ENCODE measurements at places on chromosomes 3 and 15.

GRCh38 chr15:39743611-39744010 is 39.0 kb downstream of the FSIP1 start:
- no peak for DNase-seq

DNA sequence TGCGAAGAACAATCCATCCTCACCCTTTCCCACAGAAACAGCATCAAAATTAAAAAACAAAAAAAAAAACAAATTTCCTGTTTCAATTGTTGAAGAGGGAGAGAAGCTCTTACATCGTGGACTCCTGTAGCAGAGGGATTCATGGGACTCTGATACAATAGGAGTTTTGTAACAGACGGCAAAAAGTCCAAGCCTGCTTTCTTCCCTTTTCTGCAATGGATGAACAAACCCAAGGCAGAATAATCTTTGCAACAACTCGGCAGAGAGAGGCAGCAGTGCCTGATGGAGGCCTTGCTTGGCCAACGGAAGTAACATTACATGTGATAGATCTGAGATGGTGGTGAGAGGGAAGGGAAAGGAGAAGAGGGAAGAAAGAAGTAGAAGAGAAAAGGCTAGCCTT is 26.9 kb downstream of the CCR4 start:
- DNase-seq = no peak

- DNase-seq = no peak
Observed at GRCh38 chr15:78365917-78366316, 25.8 kb downstream of the CRABP1 start.

DNA sequence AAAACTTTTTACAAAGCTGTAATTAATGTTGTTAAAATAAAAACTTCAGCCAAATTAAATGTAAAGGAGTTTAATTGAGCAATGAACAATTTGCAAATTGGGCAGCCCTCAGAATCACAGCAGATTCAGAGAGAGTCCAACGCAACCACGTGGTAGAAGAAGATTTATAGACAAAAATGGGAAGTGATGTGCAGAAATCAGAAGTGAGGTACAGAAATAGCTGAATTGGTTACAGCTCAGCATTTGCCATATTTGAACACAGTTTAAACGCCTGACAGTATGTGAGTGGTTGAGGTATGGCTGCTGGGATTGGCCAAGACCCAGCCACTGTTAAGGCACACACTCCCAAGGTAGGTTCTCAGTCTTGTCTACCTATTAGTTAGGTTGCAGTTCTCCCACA is 14.4 kb upstream of the PLA2G4D start:
- DNase-seq = no peak

GRCh38 chr15:42919308-42919707 is 1.3 kb downstream of the TTBK2 start:
- no peak for DNase-seq

Measured in Jurkat, Clone E6-1 (cell line).